ENCODE measurements at places on chromosomes 7 and 10.
A peak's percentile ranks its signal among the peaks of the same experiment; 100 is the strongest.

GRCh38 chr10:122349758-122350369 lies 24.6 kb upstream of the PLEKHA1 start:
- no peak for DNase-seq

DNA sequence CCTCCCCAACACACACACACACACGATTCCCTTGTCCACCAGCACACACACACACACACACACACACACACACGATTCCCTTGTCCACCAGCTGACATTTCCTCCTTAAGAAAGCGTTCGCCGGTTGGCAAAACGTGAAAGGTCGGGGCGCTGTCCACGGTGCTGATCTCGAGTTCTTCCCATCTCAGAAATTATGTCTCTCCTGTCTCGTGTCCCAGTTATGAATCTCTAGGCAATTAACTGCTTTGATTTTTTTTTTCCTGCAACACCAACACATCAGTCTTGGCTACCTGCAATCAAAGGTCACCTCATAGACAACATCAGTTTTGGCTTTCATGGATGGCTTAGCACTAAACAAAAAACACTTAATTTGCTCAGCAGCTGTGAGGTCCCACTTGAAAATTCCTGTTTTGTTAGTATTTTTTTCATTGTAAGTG lies 1.9 kb downstream of the INA start:
- peak; percentile 44 for DNase-seq

- no peak for DNase-seq
Observed at GRCh38 chr7:45606050-45606449, 31.9 kb downstream of the ADCY1 start.

DNA sequence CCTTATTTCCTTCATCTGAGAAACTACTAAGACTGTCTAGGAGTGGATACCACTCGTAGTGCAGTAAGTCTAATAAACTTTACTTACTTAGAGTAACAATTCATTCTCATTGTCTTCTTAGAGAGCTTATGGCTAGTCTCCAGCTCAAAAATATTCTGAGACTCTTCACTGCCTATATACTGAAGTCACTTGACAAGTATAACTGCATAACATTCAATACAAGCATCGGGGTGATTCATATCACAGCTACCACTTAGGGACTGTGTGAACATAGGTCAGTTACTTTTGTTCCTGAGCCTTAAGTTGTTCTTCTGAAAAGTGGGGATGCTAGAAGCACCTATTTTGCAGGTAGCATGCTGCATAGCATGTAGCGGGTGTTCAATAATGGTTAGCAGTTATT lies 111.0 kb downstream of the HTR7 start:
- DNase-seq = no peak

DNA sequence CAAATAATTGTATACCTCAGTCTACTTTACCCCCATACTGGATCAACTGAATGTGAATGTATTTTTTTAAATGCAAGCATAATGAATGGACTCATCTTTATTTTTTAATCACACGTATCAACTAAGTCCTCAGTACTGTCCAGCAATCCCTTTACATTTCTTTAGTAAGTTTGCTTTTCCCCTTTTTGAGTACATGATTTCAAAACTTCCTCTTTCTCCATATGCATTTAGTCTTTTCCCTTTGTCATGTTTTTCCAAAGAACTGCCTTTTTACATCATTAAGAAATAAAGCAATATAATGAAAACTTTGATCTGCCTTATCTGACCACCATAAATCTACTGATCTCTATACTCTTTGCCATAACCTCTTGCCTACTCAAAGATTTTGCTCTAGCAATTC lies 182.5 kb upstream of the AKR1E2 start:
- DNase-seq = no peak

GRCh38 chr10:52250510-52250909 lies 63.6 kb upstream of the DKK1 start:
- DNase-seq = peak; percentile 15

DNA sequence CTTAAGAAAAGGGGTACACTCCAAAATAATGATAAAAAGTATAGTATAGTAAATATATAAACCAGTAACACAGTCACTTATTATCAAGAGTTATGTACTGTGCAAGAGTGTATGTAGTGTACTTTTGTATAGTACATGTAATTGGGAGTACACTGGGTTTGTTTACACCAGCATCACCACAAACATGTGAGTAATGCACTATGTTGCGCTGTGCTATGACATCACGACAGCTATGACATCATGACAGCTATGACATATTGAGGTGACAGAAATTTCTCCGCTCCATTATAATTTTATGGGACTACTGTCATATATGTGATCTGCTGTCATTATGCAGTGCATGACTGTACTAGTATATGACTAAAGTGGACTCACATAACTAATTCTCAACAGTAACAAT lies 84.6 kb downstream of the KMT2C start:
- peak; percentile 23 for DNase-seq

DNA sequence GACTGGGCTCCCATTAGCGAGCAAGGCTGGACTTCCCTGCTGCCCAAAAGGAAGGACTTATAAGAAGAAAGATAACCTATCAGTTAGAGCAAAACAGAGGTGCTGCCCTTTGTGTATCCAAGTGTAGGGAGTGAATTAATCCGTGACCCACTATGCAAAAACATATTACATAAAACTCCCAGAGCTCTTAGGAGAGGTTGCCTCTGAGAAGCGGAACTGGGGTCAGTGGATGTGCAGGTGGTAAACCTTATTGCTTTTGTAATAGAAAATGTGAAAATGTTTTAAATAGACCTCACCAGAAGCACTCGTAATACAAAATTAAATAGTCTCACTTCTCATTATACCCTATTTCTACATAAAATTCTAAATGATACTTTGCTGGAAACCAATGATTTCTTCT lies 17.1 kb upstream of the IL6 start:
- DNase-seq = no peak

DNA sequence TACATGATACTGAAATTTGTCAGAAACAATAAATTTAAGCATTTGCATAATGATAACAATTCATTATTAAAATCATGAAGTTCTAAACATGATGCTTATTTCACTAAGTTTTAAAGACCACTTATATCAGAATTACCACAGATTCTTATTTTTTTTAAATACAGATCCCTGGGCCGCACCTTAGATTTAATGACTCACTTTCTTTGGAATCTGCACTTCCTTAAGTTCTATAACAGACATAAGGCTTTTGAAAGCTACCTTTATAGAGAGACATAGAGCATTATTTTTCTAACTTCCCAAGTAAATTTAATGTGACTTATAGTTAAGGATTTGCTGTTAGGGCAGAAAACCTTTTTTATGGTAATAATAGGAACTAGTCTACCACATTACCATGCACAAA lies 214.9 kb downstream of the IPMK start:
- no peak for DNase-seq

DNA sequence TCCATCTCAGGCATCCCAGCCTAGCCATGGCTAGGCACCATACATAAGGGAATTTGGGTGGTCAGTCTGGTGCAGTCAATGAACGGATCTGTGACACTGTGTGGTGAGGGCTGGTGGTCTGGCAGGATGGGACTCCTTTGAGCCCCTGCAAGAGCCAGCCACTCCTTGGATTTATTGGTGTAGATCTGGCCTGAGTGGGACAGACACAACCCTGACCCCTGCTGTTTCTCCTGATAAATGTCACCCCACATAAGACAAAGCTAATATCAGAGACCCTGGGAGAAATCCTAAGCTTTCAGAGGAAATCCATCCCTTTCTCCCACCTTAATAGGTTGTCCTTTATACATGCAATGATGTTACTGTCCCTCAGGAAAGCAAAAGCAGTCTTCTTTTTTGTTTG lies 2.3 kb downstream of the FBXO24 start:
- DNase-seq = peak; percentile 43

DNA sequence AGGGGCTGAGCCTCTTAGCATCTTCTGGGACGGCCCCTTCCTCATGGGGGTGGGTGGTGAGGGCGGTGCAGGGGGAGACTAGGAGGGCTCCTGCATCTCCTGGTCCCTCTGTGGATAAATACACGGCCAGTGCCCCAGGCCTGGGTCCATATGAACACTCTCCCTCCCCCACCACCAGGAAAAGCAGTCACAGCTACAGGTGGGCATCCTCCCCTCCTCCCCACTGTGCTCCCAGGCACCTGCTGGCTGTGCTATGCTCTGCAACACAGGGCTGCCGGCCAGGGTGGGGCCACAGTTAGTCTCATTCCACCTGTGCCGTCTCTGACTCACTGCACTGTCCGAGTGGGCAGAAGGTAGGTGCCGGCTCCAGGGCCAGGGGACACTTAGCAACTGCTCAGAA lies 87.3 kb upstream of the INSIG1 start:
- no peak for DNase-seq

- peak; percentile 55 for DNase-seq
Observed at GRCh38 chr10:86688398-86688921, 20.1 kb downstream of the LDB3 start.

DNA sequence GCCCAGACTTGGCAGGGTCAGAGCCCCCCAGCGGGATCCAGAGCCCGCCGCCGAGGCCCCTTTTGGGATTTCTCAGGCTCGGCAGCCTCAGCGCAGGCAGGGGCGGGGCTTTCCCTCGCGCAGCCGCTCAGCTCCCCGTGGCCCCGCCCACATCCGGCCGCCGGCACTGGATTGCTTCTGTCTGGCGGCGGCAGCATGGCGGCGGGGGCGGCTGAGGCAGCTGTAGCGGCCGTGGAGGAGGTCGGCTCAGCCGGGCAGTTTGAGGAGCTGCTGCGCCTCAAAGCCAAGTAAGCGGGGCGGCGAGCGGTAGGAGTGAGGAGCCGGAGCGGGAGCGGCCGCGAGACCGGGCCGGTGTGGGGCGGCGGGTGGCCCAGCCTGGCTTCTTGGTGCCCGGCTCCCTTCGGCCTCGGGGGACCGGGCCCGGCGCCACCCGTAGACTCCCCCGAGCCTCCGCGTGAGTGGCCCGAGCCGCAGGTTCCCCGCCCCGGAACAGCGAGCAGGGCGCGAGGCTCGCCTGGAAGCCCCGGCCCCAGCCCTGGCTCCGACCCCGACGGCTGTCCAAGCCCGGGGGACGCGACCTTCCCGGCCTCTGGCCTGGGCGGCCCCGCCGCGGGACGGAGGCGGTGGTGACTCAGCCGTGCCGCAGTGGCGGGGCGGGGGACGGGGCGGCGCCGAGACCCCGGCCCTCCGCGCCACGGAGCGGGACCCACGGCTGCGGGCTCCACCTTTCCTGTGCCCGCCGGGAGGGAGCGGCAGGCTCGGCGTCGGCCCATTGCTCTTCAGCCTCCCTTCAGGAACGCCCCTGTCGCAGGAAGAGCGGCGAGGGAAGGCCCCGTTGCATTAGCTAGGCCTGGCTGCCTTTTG lies at the start of gene GLRX3:
GLRX3 (plus strand) TSS at position 166 of the 864 bp plus-strand sequence; CDS start at position 196, 30 bp downstream.
- peak; percentile 72 for DNase-seq

DNA sequence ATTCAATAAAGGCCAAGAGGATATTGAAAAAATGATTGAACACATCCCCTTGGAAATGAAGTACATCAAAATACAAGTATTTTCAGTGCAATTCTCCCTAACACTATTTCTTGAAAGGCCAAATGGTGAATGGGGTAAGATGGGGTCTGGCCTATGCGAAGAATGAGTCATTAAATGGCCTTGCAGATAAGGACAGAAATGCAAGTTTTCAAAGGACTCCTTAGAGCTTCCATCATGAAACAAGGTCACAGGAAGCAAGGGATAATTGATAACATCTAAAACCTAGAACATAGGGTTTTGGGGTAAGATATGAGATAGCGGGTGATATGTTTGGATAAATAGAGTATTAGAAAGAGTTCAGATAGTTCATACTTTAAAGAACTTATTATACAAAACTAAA lies 109.3 kb upstream of the ABCB5 start:
- DNase-seq = no peak

- no peak for DNase-seq
Observed at GRCh38 chr7:129950191-129950932, 2.4 kb downstream of the UBE2H start.

- no peak for DNase-seq
Observed at GRCh38 chr7:8931906-8932646, 498.7 kb downstream of the NXPH1 start.

- DNase-seq = peak; percentile 97
Observed at GRCh38 chr7:114944745-114945625, 23.1 kb downstream of the MDFIC start.

- DNase-seq = peak; percentile 96
Observed at GRCh38 chr7:116395141-116395791, 104.3 kb upstream of the CAV2 start.

DNA sequence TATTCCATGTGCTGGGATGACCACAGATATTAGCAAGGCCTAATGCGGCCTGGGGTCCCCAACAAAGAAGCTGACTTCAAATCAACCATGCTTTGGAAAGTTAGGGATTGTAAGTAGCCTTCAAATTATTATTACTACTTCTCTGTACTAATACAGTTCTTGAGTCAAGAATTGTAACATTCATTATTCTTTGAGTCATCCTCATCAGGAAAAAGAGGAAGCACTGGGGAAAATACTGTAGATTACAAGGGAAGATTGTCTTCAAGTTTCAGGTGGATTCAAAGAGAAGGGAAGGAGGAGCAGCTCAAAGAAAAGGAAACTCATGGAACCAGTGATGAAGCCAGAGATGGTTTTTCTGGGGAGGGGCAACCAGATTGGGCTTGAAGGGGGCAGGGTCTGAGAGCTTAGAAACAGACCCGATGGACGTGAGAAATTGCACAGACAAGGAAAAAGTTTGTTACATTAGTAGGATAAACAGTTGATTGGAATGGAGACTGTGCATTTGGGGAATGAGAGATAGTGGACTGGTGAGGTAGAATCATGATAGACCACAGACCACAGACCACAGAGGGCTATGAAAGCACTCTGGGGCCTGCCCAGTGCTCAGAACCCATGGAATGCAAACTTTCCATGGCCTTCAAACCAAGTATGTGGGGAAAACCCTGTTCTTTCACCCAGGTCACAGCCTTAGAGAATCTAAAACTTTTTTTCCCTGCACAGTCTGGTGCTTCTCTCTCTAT lies 209.9 kb downstream of the ZNF365 start:
- peak; percentile 92 for DNase-seq

DNA sequence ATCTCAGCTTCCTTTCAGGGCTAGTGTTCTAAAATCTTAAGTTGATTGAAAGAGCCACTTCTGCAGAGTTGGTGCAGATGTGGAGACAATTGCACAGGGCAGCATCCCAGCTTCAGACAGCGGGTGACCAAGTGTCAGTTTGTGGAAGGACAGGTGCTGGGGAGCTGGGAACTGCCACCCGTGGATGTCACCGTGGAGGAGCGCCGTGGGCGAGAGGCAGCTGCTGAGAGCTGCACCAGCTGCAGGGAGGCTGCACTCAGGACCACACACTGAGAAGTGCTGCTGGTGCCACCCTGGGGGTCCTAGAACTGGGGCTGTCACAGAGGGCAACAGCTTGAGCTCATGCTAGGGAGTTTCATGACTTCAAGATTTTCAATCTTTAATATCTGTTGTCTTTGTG lies 543.0 kb upstream of the FZD8 start:
- DNase-seq = no peak

GRCh38 chr10:8060010-8060703 lies 5.7 kb downstream of the GATA3 start:
- DNase-seq = peak; percentile 23

DNA sequence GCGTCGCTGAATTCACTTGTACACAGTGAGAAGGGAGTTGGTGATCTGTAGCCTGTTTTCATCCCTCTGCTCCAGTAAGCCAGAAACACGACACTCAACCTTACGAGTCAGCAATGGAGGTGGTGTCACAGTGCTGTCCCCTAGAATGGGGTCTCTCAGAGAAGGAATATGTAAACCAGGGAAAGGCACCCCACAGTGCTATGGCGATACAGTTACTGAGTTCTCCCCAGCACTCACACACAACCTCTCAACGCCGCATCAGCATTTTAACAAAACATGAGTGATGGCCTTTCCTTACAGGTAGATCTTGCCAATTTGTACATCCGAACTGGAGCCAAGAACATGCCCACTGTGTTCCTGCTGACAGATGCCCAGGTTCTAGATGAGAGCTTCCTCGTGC lies 196.3 kb downstream of the CDCA7L start:
- DNase-seq = no peak

GRCh38 chr10:84696610-84697009 lies 368.2 kb downstream of the CCSER2 start:
- no peak for DNase-seq

GRCh38 chr7:1087465-1087814 lies 473 bp upstream of the GPER1 start:
- no peak for DNase-seq

Data from LHCN-M2 (cell line).